Stimulated activated CD4-positive, alpha-beta T cell treated with anti-CD3 and anti-CD28 coated beads, TNF-alpha, amount 100 ng/mL, for 4 hours (primary cell): ENCODE measurements at places on chromosomes 3 and 15.

GRCh38 chr3:111837112-111837511 lies 22.0 kb upstream of the PHLDB2 start:
- no peak for DNase-seq

- no peak for DNase-seq
These were observed 281.5 kb upstream of the DPPA4 start for GRCh38 chr3:109618766-109619378.

DNA sequence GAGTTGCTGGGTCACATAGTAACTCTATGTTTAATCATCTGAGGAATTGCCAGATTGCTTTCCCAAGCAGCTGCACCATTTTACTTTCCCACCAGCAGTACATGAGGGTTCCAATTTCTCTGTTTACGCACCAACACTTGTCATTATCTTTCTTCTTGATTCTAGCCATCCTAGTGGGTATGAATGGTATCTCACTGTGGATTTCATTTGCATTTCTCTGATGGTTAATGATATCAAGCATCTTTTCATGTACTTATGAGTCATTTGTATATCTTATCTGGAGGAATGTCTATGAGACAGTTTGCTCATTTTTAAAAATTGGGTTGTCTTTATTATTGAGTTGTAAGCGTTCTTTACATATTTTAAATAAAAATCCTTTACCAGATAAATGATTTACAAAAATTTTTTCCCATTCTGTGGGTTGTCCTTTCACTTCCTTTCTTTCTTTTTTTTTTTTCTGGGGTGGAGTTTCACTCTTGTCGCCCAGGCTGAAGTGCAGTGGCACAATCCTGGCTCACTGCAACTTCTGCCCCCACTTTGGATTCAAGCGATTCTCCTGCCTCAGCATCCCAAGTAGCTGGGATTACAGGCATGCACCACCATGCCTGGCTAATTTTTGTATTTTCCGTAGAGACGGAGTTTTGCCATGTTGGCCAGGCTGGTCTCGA lies 8.9 kb upstream of the SGO1 start:
- DNase-seq: no peak

GRCh38 chr15:61916104-61916503 lies 144.1 kb downstream of the VPS13C start:
- DNase-seq: no peak

GRCh38 chr3:14885307-14885706 lies 62.1 kb upstream of the NR2C2 start:
- no peak for DNase-seq

GRCh38 chr3:14534516-14535191 lies 5.5 kb downstream of the GRIP2 start:
- DNase-seq: no peak

DNA sequence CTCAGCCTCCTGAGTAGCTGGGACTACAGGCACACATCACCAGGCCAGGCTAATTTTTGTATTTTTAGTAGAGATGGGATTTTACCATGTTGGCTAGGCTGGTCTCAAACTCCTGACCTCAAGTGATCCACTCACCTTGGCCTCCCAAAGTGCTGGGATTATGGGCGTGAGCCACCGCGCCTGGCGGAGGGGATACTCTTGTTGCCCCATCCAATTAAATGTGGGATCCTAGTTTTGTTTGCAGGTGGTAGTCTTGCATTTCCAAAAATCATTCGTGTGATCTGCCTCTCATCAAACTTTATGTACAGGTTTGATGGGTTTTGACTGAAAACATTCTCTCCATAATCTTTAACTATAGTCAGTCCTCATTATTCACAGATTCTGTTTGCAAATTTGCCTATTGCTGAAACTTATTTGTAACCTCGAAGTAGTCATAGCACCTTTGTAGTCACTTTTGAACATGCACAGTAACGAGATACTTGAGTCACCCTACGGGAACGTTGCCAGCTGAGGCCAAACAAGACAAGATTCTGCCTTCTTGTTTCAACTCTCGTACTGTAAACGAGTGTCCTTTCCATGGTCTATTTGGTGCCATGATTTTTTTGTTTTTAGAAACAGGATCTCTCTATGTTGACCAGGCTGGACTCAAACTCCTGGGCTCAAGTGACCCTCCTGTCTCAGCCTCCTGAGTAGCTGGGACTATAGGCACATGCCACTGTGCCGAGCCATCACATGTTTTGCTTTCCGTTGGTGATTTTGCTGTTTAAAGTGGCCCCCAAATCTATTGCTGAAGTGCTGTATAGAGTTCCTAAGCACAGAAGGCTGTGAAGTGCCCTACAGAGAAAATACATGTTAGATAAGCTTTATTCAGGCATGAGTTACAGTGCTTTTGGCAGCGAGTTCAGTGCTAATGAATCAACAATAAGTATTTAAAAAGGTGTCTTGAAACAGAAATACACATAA lies 8.1 kb upstream of the MAPK6 start:
- DNase-seq: no peak

- no peak for DNase-seq
These were observed 1106.8 kb downstream of the ROBO1 start for GRCh38 chr3:78660957-78661356.

DNA sequence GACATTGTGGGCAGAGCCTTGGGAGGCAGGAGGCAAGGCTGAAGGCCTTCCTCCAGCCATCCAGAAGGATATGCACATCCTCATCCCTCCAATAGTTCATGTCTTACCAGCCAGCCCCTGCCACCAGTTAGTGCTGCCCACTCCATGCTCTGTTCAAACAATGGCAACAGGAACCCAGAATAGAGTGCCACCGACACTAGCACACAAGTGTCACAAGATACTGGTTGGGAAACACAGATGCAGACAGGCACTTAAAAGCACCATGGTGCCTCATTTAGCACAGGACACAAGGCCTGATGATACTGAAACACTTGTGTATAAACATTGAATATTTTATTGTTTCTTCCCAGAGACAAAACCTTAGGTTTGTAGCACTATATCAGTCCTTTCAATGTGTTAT lies 56.5 kb upstream of the MYO5C start:
- DNase-seq: no peak

GRCh38 chr3:69999140-70000027 lies at the start of gene SAMMSON:
SAMMSON (plus strand) TSS chr3:69999733.
- DNase-seq: no peak

DNA sequence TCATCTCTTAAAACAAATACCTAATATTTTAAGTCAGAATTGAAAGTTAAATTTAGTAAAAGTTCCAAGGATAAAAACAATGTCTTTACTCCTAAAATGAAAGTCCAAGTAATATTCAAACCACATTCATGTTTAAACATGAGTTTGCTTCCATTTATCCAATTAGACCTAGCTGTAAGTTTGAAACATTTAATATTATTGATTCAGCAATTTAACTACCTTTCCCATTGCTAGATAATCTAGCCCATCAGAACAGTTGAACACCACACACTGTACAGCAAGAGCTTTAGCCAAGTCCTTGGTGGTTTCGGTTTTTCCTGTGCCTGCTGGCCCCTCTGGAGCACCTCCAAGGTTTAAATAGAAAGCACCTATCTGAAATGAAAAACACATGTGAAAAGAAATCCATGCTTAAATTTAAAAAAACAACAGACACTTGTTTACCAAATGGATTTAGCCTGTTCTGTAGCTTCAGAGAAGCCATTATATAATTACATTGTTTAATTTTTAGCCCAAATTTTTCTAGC lies 97.8 kb downstream of the DNAH12 start:
- DNase-seq: no peak
